ENCODE measurements at places on chromosomes 12 and 14.

- DNase-seq: no peak
Observed at GRCh38 chr14:50932592-50933495, 11.4 kb downstream of the PYGL start.

DNA sequence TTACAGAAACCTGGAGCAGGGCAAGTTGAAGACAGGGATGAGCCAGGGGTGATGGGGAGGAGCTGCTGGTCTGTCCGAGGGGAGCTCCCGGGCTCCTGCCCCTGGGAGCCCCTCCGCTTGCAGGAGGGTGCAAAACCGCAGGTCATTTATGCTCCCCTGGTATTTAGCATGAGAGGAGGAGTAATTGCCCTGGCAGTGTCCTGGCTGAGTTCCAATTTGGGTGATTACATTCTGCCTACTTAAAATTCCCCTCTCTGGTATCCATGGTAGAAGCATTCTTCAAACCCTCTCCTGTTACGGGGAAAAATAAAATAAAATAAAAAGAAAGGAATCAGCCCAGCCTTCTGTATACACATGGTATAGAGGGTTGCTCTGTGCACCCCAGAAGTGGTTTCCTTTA lies 61.7 kb upstream of the VRK1 start:
- no peak for DNase-seq

- no peak for DNase-seq
Observed at GRCh38 chr12:116734156-116734768, 3.6 kb downstream of the SPRING1 start.

DNA sequence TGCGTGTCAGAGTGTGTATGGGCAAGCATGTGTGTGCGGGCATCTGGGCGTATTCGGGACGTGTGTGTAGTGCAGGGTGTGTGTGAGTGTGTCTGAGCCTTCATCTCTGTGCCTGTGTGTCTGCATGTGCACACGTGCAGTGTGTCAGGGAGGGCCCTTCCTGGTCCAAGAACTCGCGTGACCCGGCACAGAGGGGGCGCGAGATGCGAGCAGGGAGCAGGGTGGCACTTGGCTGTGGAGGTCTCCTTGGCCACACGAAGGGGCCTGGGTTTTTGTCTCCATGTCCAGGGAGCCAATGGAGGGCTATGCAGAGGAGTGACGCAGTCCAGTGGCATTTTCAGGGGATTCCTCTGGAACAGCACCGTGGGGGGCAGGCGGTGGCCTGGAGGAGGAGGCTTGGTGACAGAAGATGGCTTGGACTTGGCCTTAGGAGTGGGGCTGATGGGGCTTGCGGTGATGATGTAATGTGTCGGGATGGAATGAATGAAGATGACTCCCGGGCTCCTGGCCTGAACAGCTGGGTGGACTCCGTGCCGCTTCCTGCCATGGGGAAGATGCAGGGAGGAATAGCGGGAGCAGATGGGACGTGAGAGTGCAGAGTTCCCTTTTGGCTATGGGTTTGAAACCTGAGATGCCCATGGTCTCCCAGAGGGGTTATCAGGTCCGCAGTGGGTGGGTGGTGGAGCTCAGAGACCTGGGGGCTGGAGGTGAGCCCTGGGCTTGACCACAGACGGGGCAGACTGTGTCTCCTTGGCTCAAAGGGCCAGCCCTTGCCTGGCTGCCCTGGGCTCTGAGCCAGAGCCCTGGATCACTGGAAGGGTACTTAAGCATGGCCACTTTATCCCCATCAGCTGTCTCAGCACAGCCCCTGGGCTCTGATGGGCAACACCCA lies 208.3 kb downstream of the PHETA1 start:
- no peak for DNase-seq

DNA sequence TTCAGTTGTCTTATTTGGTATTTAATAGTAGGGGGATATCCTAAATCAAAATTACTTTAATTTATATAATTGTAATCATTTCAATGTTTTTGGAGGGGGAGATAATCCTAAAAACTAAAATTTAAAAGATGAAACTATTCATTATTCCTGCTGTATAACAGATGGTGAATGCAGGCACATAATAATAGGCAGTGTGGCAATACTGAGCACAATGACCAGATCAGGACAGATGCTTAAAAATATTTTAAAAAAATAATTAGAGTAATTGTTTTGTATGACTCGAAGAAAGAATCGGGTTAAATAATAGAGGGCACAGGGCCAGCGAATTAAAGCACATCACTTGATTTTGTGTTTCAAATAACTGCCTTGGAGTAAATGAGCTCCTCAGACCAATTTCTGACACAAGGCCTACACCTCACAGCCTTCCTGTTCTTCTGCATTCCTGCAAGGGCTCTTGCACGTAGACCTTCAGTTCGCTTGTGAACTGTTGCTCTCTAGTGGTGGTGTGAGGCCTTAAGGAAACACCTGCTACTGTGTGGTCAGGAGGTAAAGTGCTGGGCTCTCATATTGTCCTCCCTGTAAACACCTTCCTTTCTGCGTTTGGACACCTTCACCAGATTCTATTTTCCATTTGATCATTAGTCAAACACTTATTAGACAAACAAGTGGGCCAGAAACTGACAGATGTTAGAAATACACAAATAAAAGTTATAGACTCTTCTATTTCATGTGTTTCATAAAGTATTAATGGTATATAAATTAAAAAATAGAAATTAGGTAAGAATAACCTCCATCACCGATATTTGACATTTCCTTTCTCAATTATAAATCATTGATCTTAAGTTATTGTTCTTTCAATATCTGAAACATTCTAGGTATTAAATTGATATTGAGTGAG lies 29.3 kb upstream of the KLRF1 start:
- DNase-seq: peak; percentile 26

GRCh38 chr14:46540986-46541385 lies 110.6 kb downstream of the RPL10L start:
- no peak for DNase-seq

Measured in right renal pelvis (tissue), 4 donors.